Spinal cord (tissue), 10 donors: ENCODE measurements at places on chromosomes 7 and 10.

DNA sequence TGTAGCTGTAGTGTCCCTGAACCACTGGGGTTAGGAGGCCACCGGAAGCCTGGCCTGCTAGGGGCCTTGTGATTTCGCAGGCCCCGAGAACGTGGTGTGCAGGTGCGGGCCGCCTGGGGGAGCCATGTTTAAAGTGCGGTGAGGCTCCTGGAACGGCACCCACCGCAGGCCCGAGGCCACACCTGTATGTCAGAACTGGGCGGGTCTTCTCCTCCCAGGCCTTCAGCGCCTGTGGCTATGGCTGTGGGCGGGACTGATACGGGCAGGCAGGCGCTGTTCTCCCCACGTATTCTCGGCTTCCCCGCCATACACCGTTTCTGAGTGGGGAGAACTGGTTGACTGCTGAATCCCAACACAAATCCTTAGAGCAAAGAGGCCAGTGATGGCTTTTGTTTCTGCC is 74.8 kb downstream of the DNAJB6 start:
- no peak for DNase-seq

DNA sequence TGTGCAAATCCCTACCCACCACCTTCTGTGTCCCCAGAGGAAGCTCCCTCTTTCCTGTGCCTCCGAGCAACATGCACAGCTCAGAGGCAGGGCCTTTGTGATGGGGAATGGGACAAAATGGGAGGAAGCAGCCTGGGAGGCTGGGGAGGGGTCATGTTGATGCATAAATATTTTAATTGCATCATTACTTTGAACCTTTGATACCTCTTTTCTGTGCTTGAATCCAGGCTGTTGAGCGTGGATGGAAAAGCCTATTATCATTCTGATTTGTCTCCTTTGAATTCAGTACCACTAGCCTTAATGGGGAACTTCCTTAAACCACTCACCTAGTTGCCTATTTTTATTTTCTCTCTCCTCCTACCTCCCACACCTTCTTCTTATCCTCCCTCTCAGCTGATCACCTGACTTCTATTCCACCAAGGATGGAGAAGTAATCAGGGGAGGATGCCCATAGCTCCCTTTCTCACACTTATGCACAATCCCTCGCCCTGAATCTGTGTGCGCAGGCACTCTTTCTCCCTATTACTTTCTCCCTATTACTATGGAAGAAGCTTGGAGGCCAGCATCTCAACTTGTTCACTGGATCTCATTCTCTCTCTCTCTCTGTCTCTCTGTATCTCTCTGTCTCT is 78.5 kb downstream of the SEC61G start:
- DNase-seq, result no peak

DNA sequence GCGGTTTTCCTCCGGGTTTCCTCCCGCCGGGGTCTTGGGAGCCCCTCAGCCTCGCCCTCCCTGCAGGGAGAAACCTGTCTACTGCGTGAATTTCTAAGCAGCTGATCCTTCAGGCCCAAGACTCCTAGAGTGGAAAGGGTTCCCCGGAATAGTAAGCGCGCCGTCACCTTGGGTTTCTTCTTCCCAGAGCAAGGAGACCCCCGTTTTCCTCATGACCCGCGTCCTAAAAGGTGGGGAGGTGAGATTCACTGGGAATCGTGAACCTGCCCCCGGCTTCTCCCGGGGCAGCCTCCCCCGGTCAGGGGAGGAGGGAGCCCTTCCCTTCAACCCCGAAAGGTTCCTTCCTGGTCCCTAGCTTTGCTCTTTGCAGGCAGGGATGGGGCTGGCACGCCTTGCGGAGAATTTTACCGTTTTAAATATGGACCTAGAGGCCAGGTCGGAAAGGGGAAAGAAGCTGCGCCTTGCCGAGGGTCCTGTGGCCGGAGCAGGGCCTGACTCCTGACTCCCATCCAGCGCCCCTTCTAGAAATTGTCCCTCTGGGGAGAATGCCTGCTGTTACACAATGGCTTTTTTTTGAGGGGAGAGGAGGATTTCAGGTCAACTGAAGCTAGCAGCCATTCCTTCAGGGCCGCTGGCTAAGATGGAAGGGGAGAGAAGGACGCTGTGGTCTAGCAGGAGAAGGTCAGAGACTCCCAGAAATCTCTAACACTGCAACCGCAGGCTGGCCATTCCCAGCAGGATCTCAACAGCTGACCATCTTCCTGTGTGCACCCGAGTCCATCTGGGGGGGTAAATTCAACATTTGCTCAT is 11.6 kb upstream of the MNX1 start:
- no peak for DNase-seq

GRCh38 chr10:86698207-86698940 is 30.1 kb downstream of the LDB3 start:
- DNase-seq, result no peak

DNA sequence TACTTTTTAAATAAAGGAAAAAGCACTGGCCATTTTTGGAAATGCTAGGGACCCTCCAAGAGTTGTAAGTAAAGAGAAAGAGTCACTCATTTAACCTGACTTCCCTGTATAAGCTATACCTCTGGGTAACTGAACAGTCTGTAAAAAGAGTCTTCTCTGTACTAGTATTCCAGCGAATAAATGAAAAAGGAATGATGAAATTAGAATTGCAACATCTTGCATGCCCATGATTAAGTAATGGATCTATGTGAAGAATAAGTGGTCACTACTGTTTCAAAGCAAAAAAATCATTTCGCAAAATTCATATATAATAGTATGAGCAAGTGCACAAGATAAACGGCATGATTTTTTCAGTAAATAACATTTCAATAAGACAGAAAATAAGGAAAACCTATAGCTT is 116.8 kb downstream of the ZFAND4 start:
- DNase-seq, result no peak

DNA sequence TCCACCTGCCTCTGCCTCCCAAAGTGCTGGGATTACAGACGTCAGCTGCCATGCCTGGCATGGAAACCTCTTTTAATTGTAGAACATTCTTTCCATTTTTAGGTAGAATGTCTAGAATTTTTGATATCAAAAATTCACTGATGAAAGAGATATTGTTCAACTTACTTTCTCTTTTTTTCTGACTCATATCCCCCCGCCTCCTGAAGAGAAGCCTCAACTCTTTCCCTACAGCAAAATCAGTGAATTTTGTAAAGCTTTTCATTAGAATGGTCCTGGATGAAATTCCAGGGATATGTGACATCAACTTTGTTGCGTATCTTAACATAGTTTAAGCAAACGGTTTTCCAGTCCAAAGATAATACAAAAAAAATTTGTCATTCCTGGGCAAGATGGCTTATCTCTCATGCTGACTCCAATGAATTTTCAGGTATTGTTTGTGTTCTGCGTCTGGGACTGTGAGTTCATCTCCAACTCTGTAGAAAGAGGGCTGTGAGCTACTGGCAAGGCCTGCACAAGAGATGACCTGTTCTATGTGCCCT is 256.8 kb downstream of the BMPER start:
- DNase-seq, result no peak

DNA sequence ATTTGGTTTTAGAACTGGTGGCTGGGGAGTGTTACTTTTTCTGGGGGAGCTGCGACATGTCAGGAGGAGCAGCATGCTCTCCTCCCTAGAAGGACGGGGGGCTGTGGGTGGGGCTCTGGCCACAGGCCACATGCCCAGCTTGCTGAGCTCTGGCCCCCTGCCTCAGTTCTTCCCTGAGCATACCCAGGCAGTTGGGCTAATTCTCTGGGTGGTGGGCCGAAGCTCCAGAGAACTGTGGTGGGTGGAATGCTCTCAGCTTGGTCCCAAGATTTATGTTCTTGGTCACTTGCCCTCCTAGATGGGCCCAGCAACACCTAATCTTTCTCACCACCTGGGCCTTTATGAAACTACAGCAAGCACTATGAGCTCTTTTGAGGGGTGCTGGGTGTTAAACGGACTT is 5.1 kb upstream of the ZNF775 start:
- DNase-seq, result no peak

GRCh38 chr10:58651040-58651439 is 138.4 kb downstream of the BICC1 start:
- peak; percentile 71 for DNase-seq

DNA sequence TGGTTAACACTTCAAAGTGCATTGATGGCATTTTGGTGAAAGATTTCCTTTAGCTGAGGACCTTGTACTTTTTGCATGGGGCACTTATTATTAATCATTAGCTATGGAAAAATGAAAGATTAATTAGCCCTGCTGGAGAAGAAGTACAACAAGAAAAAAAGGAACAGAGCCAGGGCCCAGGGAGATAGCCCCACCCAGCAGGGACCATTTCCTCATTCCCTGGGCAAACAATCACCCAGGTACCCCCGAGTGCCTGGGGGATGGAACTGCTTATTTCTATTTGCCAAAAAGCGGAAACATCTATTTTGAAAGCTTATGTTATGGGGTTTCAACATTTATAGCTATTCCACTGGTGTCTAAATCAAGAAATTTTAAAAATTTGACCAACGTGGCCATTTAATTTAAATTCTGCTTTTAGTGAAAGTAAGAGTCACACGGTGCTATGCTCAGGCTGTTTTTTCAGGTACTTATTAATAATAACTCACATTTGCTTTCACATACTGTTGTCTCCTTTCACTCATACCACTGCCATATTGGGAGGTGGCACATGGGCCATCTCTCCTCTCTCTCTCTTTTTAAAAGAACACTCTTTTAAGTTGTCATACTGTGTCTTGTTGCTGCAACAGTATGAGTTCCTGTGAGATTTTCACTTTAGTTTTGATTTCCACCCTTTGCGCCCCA is 143.6 kb upstream of the KIF5B start:
- no peak for DNase-seq

GRCh38 chr10:124416733-124417132 is 2.0 kb downstream of the OAT start:
- no peak for DNase-seq

DNA sequence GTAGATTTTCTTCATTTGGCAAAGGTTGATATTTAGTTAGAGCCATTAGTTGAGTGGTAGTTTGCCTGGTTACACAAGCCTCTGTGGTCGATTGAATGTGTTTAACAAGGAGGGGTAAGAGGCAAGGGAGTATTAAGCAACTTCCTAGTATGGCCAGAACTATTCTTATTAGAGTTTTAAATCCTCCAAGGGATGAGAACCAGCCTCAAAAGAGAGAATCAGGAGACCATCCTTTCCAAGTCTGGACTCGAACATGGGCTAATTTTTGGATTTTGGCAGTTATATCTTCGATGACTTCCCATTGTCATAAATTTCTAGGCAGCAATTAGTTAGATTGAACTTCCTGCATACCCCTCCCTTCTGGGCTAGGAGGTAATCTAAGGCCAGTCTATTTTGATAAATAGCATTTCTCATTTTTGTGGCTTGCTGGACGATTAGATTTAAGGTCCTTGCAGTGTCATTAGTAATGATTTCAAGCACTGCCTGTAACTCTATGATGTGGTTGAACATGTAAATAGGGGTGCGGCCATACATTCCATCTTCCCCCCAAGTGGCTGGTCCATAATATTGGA is 219.5 kb upstream of the KCND2 start:
- DNase-seq, result no peak

DNA sequence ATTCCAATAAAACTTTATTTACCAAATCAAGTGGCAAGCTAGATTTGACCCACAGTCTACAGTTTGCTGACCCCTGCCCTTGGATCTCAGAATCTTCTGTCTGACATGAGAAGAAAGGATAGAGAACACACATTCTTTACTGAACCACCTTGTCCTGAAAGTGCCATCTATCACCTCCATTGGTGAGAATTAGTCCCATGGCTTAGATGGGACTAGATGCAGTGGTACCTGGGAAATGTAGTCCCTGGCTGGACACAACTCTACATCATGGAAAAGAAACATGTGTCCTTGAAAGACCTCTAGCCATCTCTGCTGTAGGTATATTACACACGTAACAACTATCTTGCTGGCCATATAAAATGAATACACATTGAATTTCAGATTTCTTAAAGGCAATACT is 336.2 kb downstream of the LHFPL3 start:
- DNase-seq, result no peak

- DNase-seq, result no peak
These were observed 32.8 kb upstream of the CDK14 start for GRCh38 chr7:90563286-90563685.

GRCh38 chr10:128854963-128855362 is 612.1 kb upstream of the MGMT start:
- DNase-seq, result peak; percentile 73

DNA sequence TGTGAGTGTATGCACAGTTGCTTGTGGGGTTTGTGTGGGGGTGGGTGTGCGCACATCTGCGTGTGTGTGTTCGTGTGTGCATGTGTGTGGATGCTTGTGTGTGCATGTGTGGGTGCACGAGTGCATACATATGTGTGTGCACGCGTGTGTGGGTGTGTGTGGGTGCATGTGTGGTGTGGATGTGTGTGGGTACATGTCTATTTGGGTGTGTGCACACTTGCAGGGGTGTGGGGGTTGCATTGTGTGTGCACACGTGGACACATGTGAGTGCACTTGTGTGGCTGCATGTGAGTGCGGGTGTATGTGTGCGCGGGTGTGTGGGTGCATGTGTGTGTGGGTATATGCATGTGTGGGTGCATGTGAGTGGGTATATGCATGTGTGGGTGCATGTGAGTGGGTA is 73.7 kb downstream of the NKX6-2 start:
- DNase-seq, result no peak

GRCh38 chr7:48225101-48225500 is 53.8 kb downstream of the ABCA13 start:
- no peak for DNase-seq

- DNase-seq, result peak; percentile 4
These were observed 30.3 kb downstream of the ARL5B start for GRCh38 chr10:18689498-18689897.

- DNase-seq, result no peak
These were observed 578.5 kb upstream of the KCND2 start for GRCh38 chr7:119694506-119694905.

DNA sequence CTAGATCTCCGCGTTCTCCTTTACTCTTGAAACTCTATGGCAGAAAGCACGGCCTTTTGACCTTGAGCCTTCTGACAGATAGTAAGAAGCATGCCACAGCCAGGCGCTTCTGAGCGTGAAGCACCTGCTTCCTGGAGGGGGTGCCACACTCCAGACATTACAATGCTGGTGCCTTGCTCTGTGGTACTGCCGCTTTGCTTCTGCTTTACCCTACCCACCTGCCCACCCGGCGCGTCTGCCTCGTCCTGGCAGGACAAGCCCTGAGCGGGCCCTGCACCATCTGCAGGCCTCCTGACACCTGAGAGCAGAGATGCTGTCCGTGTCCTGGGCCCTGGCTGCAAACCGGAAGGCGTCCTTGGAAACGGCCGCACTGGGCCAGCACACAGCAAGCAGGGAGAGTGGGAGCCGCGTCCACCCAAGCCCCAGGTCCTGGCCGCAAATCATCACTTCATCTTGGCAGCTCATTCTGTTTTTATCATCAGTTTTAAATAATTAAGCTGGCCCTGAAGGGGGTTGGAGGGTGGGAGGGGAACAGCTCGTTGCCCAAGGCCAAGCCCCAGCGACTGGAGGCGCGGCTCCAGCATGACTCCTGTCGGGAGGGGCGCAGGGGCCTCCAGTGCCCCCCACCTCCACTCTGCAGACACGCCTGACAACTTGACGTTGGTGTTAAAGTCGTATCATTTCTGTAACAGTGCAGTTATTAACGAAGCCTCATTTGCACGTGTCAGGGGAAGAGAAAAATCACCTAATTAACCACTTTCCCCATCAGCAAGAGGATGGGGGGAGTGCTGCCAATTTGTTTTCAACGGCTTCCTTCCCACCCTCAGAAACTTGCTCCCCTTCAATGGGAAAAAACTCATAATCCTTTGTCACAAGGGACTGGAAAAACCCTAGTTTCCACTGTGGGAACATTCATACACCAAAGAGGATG is 132.2 kb downstream of the MAD1L1 start:
- DNase-seq, result peak; percentile 76
